ENCODE measurements at places on chromosomes 1 and 21.

DNA sequence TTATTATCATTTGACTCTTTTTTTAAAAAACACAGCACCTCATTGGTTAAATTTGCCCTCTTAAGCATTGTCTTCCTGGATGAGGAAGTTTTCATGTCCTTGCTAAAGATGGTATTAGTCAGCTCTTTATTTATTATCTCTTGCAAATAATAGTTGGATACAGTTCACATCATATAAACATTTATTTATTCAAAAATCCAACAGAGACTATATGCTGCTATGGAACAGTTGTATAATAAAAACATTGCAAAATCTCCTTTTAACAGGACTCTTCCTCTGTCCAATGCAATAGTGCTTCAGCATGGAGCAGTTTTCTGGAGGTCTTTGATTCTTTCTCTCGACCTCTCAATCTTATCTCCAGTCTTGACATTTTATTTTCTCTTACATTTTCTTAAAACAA, 49.5 kb upstream of the VCAM1 start:
- DNase-seq: no peak

DNA sequence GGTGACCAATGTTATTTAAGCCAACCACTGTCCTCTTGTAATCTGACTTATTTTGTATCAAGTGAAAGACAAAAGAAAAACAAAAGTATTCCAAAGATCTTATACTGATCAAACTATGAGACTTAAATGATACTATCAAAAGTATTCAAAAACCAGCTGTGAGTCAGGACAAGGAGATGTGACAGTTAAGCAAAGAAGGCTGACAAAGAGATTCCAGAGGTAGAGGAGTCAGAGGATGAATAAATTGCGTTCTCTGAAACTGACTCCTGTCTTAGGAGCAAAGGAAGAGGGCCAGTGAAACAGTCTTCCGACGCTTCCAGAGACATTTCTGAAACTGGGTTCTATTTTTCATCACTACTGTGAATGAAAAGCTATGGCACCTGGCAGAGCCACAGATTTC, 20.9 kb downstream of the TMEM50B start:
- no peak for DNase-seq

GRCh38 chr1:40056519-40057309, 16.2 kb downstream of the CAP1 start:
- DNase-seq: no peak

DNA sequence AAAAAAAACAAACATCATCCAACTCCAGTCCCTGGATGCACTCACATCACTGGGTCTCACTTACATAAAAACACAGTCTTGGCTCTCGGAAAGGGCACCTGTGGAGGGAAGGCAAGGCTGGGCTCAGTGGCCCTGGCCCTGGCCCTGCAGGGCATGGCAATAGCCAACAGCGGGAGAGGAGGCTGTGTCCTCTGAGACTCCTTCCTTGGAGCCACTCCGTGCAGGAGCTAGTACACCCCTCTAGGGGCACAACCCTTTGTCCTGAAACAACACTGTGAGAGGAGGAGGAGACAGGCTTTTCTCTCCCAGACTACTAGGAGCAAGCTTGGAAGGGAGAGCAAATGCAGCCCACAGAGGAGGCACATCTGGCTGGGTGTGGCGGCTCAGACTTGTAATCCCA, 28.0 kb downstream of the URB1 start:
- no peak for DNase-seq

DNA sequence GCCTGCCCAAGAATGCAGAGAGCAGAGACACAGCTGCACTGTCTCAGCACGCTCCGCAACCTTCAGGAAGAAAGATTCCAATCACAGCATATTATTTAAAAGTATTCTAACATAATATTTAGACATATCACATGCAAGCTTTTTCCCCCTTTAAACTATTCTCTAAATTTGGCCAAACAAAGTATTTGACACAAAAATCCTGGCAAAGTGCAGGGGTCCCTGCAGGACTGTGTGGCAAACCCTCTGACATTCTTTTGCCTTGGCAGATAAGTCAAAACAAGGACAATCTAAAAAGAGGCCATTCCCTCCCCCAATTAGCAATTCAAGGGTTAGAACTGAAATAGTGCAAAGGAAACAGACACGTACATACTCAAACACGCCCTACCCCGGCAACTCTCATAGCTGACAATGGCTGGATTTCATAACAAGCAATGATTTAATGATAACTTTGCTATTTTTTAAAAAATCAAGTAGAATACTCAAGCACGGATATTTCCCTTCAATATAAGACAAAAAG, 225.3 kb downstream of the MRPL39 start:
- no peak for DNase-seq

DNA sequence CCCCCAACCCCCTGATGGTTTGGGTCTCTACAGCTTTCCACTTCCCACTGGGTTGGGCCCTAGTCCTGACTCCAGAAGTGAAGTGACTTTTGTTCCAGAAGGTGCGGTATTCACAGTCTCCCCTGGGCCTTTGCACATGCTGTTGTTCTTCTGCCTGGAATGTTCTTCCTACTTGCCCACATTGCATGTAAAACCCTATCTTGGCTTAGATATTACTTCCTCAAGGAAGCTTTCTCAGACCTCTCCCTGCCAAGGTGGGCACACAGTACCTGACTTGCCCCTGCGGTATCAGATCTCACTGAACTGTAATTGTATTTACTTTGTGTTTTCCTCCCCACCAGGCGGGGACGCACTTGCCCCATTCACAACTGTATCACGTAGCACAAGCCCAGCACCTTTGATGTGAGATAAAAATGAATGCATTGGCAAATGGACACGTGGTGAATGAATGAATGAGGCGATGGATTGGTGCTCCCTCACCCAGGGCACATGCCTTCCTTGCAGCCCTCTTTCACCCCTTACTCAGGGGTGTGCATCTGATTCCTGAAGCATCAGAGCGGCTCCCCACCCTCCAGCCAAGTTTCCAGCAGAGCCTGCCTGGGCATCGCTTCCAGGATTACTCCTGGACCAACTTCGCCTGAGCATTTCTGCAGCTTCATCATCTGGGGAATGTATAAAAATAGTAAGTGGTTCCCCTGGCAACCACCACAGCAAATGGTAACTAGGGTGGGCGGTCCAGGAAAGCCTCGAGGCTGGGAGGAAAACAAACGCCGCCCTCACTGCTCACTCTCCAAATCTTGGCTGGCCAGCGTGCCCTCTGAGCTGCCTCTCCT, 19.8 kb downstream of the NENF start:
- DNase-seq: no peak

DNA sequence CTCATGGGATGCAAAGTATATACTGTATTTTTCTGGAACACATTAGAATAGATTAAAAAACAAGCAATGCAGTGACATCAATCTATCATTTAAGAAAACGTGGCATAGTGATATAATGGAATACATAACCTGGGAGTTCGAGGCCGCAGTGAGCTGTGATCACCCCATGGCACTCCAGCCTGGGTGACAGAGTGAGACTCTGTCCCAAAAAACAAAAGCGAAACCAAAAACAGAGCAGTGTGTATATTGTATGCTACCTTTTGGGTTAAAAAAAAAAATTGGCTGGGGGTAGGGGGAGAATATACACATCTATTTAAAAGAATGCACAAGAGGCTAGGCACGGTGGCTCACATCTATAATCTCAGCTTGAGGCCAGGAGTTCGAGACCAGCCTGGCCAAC, 13.5 kb downstream of the SLC2A1 start:
- no peak for DNase-seq

GRCh38 chr1:36956570-36956969, 77.7 kb downstream of the GRIK3 start:
- no peak for DNase-seq

GRCh38 chr1:34627465-34628240, 127.2 kb upstream of the GJB5 start:
- DNase-seq: no peak

- no peak for DNase-seq
Measured at GRCh38 chr1:66506991-66507390, 27.0 kb upstream of the SGIP1 start.

GRCh38 chr1:199272628-199273086, 633.8 kb downstream of the PTPRC start:
- no peak for DNase-seq

DNA sequence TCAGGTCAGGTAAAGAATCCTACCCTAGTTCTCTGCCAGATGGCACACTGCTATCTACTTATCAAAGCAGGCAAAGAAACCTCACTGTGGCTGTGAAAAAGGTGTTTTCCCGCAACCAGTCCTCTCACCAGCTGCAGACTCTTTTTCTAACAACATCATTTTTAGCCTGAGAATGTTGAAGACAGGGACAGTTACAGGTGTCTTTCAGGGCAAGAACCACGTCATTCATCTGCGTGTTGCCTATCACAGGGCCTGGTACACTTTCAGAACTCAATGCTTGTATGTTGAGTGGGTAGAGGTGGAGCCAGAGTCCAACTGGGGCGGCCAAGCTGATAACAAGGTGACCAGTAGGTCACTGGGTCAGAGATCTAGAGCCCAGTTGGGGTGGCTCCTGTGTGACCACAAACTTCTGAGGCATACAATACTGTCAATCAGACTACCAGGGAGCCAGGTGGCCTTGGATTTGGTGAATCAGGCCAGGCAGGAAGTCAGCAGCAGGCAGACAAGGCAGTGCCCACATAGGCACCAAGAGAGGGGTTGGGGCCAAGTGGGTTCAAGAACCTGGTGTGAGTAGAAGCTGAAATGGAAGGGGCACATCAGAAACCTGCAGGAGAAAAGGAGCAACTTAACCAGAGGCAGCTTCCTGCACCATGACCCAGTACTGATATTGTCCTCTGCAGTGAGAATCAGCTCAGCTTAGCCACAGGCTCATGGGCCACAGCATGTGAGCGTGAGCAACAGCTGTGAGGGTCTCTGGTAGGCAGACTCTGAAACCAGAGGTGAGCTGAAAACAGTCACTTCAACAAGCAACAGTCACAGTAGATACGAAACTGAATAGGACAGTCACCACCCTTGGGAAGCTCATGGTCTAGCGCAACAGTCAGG, 123.6 kb downstream of the DTL start:
- no peak for DNase-seq

GRCh38 chr1:236083650-236084385, 18.9 kb upstream of the NID1 start:
- DNase-seq: no peak

DNA sequence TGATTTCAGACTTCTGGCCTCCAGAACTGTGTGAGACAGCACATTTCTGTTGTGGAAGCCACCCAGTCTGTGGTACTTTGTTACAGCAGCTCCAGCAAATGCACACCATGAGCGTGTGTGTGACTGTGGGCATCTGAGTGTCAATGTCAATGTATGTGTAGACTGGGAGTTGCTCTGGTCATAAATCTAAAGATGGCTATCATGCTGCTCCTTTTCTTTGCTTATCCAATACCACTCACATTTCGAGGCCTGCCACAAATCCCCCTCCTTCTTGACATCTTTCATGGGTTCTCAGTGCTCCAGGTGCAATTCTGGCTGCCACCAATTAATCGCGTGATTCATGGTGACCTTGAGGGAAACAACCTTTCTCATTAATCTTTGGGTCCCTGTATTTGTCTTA, 141.2 kb downstream of the RWDD3 start:
- no peak for DNase-seq

GRCh38 chr1:32486463-32487113, 21.7 kb downstream of the ZBTB8B start:
- DNase-seq: no peak

DNA sequence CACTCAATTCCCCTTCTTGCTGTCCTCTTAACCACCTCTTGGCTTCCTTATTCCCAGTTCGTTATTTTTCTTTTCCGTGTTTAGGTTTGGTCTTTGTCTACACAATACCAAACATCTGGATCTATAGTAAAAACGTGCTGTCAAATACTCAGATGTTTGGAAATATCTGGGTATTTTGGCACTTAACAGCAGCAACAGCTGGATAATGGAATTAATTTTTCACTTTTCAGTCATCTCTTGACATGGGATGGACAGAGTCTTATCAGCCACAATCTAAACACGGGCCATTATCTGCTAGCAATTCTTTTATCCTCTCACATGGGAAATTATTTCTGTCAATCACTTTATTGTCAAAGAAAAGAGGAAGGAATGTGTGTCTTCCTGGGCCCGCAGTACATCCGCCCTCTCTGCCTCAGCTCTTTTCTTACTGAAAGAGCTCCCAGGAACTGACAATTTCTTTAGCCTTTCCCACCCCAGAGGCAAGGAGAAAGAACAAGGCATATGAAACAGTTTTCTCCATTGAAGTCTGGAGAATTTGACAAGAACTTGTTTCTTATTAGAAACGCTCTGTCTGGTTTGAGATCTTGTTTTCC, 13.4 kb downstream of the NHLH2 start:
- DNase-seq: no peak

- no peak for DNase-seq
Measured at GRCh38 chr21:14086553-14086952, 124.2 kb downstream of the LIPI start.

DNA sequence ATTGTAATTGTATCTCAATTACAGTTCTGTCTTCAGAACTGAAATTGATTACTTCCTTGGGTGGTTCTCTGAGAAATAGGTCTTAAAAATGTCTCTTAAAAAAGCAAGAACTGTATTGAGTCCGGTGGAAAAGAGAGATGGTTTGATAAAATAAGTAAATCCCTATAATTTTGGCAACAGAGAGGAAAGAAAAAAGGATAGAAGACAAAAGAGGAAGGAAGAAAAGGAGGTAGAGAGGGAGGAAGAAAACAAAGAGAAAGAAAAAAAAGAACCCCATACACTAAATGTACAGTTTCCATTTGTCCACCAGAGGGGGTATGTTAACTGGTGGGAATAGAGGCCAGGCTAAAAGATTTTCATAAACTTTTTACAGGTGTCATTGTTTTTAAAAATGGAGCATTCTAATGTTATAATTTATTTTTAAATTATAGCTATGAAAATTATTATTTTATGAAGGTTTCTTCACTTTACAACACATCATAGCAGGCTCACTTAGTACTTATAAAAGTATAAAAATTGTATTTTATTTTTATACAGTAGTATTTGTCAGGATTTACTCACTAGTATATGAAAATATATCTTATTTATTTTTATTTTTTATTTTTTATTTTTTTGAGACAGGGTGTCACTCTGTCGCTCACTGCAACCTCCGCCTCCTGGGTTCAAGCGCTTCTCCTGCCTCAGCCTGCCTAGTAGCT, 2.1 kb upstream of the UBE2T start:
- no peak for DNase-seq

GRCh38 chr1:24276791-24277190, 42.4 kb upstream of the GRHL3 start:
- DNase-seq: no peak

DNA sequence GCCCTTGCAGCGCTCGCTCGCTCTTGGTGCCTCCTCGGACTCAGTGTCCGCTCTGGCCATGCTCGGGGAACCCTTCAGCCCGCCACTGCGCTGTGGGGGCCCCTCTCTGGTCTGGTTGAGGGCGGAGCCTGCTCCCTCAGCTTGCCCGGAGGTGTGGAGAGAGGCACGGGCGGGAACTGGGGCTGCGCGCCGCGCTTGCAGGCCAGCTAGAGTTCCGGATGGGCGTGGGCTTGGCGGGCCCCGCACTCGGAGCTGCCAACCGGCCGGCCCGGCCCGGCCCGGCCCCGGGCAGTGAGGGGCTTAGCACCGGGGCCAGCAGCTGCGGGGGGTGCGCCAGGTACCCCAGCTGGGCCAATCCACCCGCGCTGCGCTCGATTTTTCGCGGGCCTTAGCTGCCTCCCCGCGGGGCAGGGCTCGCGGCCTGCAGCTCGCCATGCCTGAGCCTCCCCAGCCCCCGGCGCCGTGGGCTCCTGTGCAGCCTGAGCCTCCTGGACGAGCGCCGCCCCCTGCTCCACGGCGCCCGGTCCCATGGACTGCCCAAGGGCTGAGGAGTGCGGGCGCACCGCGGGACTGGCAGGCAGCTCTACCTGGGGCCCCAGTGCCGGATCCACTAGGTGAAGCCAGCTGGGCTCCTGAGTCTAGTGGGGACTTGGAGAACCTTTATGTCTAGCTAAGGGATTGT, 217.0 kb upstream of the PKN2 start:
- no peak for DNase-seq

GRCh38 chr1:74467786-74468377, 44.5 kb downstream of the LRRC53 start:
- no peak for DNase-seq
